ENCODE measurements at places on chromosomes 16 and 17.
A peak's percentile ranks its signal among the peaks of the same experiment; 100 is the strongest.

DNA sequence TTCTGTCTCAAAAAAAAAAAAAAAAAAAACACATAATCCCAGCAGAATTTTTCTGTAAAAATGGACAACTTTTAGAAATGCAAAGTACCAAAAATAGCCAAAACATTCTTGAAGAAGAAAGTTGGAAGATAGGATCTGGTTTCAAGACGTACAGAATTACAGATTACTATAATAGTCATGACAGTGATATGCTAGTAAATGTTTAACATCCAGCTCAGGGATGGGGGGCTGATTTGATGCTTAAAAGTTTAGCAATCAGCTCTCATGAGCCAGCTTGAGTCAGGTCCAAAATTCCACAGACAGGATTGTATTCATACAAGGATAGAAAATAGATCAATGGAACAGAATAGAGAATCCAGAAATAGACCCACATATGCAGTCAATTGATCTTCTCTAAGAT is 100.5 kb downstream of the CYB561 start:
- no peak for DNase-seq

DNA sequence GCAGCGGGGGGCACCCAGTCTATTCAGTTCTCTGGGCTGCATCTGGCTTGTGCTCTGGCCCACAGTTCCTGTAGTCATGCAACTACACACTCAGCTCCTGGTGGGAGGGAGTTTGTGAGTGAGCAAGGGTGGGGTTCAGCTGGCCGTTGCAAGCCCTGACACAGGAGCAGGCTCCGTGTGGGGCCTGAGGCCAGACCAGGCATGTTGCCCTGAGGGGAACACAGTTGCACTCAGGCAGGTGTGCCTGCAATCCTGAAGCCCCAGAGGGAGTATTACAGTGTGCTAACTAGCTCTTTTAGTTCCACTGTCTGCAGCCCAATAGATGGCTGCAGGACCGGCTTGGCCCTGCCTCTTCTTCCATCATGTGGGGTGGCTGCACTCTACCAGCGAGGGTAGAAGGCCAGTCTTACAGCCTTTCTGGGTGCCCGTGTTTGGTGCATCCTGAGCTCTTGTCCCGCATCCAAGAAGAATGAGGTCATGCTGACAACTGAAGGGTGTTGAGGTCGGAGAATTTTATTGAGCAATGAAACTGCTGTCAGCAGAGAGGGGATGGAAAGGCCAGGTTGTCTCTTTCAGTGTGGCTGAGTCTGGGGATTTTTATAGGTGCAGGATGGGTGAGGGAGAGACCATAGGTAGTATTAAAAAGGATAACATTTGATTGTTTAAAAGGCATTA is 49.9 kb upstream of the ELAC2 start:
- DNase-seq, result no peak

DNA sequence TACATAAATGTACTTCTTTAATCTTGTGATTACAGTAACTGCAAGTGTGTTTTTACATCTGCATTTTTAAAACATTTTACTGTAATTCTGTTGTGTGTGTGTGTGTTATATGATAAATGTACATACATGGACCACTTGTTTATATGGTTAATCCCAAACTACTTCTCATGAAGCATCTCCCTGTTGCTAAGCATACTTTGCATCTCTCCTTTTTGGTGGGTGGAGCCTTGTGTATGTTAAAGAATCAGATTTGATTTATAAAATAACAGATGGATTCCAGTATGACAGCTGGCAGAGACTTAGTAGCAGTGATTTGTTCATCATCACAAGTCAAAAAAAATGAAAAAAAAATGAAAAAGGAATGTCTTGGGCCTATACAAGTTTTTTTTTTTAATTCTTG is 56.0 kb upstream of the RHBDL3 start:
- no peak for DNase-seq

- DNase-seq, result no peak
Observed at GRCh38 chr16:50476486-50477255, 71.5 kb upstream of the NKD1 start.

DNA sequence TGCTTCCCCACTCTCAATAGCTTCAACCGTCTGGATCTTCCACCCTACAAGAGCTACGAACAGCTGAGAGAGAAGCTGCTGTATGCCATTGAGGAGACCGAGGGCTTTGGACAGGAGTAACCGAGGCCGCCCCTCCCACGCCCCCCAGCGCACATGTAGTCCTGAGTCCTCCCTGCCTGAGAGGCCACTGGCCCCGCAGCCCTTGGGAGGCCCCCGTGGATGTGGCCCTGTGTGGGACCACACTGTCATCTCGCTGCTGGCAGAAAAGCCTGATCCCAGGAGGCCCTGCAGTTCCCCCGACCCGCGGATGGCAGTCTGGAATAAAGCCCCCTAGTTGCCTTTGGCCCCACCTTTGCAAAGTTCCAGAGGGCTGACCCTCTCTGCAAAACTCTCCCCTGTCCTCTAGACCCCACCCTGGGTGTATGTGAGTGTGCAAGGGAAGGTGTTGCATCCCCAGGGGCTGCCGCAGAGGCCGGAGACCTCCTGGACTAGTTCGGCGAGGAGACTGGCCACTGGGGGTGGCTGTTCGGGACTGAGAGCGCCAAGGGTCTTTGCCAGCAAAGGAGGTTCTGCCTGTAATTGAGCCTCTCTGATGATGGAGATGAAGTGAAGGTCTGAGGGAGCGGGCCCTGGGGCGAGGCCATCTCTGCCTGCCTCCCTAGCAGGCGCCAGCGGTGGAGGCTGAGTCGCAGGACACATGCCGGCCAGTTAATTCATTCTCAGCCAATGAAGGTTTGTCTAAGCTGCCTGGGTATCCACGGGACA is 11.1 kb upstream of the CLEC18A start:
- DNase-seq, result no peak

GRCh38 chr16:426115-426905 is 861 bp downstream of the RAB11FIP3 start:
- DNase-seq, result no peak

GRCh38 chr17:81419886-81420768 is 24.9 kb downstream of the BAHCC1 start:
- no peak for DNase-seq

- DNase-seq, result no peak
Observed at GRCh38 chr17:78474614-78475146, 96.2 kb downstream of the PGS1 start.

GRCh38 chr16:66520406-66521170 is 29.3 kb downstream of the TK2 start:
- no peak for DNase-seq

- DNase-seq, result no peak
Observed at GRCh38 chr17:81536299-81537290, 8.4 kb downstream of the FSCN2 start.

GRCh38 chr17:75652341-75652740 is 14.6 kb downstream of the RECQL5 start:
- DNase-seq, result no peak

GRCh38 chr17:75365009-75365930 is 40.2 kb downstream of the GRB2 start:
- no peak for DNase-seq

DNA sequence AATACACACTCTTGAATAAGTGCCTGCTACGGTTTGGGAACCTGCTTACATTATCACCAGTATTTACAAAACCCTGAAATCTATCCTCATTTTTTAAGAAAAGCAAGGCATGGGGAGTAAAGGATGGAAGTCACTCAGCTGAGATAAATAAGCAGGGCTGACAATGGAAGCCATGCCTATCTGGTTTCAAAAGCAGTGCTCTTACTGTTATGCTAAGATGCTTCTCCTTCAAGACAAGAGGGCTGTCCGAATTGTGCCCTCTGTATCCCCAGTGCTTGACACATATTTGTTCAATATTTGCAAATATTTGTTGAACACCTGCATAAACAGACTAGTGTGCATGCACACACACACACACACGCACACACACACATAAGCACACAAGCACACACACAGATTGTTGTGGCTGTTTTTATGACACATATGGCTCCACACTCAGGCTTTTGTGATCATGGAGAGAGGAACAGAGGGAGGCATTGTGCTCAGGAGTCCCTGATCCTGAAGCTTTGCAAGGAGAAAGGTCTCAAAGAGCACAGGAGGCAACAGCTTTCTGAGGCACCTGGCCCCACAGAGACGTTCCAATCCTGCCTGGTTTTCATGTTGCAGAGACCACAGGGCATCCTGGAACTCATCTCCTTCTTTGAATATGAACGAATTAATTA is 401.6 kb upstream of the CDH11 start:
- DNase-seq, result no peak

- DNase-seq, result peak; percentile 21
Observed at GRCh38 chr16:1331712-1332617, 1.5 kb upstream of the BAIAP3 start.

DNA sequence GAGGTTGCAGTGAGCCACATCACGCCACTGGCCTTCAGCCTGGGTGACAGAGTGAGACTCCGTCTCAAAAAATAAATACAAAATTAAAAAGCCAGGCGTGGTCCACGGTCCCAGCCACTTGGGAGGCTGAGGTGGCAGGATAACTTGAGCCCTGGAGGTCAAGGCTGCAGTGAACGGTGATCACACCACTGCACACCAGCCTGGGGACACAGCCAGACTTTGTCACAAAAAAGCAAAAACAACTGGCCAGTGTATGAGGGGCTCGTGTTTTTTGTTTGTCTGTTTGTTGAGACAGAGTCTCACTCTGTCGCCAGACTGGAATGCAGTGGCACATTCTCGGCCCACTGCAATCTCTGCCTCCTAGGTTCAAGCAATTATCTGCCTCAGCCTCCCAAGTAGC is 1.2 kb upstream of the UBB start:
- DNase-seq, result no peak

GRCh38 chr17:17149520-17150447 is 56.3 kb downstream of the PLD6 start:
- no peak for DNase-seq

GRCh38 chr17:8164815-8165131 is 2.0 kb upstream of the VAMP2 start:
- DNase-seq, result no peak

DNA sequence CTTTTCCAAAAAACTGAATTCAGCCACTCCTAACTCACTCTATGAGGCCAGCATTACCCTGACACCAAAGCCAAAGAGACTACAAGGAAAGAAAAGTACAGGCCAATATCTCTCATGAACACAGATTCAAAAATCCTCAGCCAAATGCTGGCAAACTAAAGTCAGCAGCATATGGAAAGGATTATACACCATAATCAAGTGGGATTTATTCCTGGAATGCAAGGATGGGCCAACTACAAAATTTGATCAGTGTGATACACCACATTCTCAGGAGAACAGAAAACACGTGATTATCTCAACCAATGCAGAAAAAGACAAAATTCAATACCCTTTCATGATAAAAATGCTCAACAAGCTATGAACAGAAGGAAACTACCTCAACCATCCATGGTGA is 7.7 kb upstream of the AATK start:
- DNase-seq, result no peak

- peak; percentile 31 for DNase-seq
Observed at GRCh38 chr16:67430977-67431774, at the start of gene HSD11B2. Gene HSD11B2, plus strand, starts transcription at chr16:67431121. Its CDS starts 128 bp downstream, at chr16:67431249.

GRCh38 chr17:10087355-10087754 is 111.1 kb downstream of the GAS7 start:
- no peak for DNase-seq

DNA sequence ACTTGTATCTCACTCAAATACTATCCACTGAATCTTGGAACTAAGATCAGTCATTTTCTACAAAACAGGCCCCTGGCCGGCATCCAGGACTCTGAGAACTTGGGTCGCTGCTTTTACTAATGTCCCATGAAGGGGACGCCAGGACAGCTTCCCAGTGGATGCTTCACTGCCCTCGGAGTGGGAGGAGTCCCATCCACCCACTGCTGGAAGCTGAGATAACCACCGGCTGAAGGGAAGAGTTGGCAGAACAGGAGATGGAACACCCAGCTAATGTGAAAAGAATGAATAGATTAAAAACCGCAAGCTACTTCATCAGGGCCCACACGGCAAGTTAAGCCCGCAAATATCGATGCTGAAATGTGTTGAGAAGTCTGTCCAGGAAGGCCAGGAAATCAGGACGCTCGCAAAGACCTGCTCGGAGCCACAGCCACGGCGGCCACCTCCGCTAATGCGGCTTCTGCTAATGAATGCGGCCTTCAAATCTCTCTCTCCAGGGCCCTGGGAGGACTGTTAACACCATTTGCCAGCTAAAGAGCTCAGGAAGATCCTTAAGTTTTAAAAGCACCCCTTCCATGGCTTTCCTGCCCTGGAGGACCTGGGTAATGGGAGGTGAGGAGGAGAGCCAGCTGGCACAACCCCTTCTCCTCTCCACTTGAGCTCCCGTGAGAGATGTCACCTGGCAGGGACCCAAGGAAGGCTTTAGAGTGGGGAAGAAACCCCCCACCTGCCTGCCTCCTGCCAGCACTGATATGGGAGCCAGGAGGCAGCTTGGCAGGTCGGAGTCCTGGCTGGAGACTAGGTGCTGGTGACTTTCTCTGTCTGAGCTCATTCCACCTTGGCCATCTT is 226.6 kb upstream of the RPL38 start:
- DNase-seq, result no peak
